HFF-Myc (cell line): ENCODE measurements at places on chromosomes 6 and 20.

DNA sequence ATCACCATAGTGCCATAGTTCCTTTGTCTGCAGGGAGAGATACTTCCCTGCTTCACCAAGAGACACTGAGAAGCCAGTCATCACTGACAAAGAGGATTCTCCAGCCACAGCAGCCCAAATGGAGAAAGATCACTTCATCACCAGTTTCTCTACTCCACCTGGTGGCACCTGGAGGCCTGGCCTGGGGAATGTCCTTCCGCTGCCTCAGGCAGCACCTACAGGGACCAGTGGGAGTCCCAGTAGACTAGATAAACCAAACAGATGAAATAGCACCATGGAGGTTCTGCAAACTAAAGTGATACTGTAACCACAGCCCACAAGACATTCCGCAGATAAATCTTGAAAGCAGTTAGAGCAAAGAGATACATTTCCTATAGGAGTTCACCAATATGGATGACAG, 266.5 kb downstream of the C6orf118 start:
- DNase-seq = no peak

- no peak for DNase-seq
These were observed 11.6 kb downstream of the GSS start for GRCh38 chr20:34943808-34944567.

GRCh38 chr6:151448623-151449022, 3.3 kb downstream of the RMND1 start:
- DNase-seq = no peak

DNA sequence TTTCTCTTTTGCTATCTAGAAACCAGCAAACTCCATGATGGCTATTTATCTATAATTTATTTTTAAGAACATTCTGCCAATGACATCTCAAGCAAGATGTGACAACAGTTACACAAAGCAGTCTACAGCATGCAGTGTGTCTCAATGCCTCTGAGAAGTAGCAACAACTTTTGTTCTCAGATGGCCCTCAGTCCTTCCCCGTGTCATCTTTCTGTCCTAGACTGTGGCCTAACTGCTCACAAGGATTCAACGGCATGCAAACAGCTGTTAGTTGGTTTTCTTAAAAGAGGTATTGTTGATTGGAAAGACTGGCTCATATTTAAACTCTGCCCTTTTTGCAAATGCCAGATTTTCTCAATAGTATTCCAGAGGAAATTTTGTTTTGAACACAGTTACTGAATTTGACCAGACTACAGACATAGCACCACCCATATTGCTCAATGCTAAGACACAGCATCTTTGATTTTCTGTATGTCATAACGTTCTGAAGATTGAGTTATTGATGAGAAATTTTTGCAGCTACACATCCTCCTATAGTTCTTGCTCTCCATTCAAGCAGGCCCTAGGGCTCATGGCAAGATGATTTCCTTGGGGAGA, 26.1 kb upstream of the F13A1 start:
- DNase-seq = no peak

DNA sequence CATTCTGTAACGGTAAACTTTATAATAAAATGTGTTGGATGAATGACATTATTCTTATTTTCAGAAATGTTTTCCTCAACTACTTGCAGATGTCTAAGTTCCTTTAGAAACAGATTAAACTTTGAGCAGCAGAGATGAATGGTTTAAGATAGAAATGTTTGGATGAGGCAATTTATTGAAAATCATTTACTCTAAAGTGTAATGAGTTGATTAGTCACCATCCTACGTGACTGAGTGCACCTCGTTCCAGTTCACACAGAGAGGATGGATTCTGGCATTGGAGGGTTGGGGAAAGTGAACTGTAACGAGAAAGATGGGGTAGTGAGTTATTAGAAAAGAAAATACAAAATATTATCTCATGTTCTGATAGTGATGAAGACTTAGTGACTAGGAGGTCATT, 28.7 kb downstream of the SMPDL3A start:
- no peak for DNase-seq

DNA sequence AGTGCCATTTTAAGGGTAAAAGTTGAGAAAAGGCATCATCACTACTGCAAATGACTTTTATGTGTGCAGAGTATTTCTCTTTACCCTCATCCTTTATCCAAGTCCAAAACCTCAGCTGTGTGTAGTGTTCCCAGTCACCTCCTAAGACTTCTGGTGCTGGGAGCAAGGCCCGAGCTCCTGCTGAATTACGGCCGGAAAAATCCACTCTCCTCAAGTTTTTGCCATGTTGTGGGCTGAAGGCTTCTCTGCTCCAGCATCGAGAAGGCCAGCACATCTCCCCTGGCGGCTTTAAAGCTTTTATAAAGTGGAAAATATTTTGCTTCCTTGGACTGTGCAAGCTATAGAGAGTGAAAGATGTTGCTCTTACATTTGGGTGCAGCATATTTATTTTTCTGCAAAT, 153.2 kb upstream of the THBS2 start:
- DNase-seq = no peak

- no peak for DNase-seq
These were observed 63.7 kb upstream of the SHLD1 start for GRCh38 chr20:5686384-5687105.

DNA sequence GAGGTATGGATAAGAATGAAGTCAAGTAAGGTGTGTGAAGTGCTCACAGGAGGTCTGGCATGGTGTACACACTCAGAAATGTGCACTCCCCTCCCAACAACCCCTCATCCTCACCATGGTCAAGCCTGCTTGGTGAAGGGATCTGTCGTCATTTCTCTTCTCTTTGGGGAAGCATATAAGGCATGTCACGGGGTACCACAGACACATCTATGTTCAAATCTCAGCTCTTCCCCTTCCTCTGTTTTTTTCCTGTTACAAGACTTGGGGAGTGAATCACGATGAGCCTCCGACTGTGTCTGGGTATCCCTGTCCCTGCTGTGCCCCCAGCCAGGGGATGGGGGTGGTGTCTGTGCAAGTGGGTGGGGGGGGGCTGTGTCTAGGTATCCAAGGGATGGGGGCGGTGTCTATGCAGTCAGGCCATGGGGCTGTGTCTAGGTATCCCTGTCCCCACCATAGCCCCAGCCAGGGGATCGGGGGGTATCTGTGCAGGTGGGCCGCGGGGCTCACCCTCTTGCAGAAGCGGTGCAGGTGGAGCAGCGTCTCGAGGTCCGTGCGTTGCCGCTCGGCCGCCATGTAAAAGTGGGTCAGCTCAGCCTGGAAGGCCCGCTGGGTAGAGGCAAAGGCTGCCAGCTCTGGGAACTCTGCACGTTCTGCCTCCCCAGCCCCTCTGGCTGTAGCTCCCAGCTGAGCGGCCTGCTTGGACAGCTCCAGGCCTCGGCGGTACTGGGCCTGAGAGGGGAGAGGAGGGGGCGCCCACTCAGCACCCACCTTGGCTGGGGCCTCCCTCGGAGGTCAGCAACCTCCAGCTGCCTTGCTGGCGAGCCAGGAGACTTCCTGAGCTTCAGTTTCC, 43.6 kb downstream of the KIAA1755 start:
- no peak for DNase-seq

DNA sequence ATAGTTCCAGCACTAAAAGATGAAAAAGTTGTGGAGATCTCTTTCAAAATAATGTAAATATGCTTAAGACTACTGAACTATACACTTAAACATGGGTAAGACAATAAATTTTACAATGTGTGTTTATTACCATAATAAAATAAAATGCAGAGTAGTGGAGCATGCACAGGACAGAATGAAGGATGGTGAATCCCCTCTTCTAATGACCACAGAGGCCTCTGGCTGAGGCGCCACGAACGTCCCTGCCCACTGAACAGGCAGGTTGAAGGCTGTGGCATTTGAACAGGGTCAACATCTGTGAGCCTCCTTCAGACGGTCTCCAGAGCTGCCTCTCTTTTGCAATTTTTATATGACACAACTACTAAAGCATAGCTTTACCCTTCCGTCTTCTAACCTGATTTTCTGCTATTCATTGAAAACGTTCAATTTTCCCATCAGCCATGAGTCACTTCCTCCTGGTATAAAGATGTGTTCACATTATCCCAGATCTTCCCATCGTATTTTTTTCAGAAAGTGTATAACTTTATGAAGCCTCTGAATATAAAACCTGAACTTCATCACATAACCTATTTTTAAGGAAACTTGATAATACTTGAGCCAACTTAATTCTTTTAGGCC, 37.8 kb downstream of the ADGRF4 start:
- DNase-seq = no peak

DNA sequence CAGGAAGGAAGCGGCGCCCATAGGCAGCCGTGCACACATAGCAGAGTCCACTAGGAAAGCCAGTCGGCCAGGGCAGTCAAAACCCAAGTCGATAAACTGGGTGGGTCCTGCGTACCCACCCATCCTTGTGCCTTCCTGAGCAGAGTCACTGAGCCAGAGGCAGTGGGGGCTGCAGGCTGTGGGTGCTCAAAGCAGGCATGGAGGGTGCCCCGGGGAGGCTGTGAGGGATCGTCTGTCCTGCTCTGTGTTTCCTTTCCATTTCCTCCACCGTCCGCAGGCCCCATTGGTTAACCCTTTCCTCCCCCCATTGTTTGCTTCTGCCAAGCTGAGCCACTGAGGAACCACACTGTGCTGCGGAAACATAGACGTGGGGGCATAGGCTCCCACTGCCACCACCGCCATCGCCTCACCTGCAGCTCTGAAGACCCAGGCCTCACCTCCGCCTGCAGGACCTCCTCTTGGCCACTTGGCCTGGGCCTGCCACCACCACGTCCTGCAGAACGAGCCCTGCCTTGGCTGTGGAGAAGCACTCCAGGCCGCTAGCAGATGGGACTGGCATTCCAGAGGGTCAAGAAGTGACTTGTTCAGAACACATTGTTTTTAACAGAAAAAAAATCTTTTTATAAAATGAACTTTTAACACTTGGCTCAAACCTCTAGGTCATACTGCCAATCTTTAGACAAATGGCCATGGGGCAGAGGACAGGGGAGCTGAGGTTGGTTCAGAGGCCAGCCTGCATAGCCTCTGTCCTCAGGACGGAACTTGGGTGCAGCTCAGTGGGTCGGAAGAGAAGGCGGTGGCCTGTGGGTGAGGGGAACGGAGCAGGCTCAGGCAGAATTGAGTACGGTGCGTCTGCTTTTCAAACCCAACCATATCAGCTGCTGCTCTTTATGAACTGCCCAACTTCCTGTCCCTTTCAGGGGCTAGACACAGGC, 52.6 kb downstream of the TCP11 start:
- DNase-seq = no peak

DNA sequence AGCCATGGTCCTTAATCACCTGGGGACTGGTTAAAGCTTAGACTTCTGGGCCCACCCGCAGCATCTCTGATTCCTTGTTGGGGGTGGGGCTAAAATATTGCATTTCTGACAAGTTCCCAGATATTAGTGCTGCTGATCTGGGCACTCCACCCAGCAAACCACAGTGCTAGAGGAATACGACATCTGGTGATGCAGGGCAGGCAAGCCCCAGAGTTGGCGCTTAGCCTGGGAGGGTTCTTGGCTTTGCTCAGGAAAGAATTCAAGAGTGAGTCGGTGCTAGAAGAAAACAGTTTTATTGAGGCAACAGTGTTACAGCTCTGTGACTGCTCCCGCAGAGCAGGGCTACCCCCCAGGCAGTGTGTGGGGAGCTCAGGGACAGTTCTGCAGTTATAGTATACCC, 210.7 kb downstream of the TFAP2C start:
- no peak for DNase-seq

GRCh38 chr6:87494761-87495422, 22.1 kb downstream of the SLC35A1 start:
- no peak for DNase-seq

DNA sequence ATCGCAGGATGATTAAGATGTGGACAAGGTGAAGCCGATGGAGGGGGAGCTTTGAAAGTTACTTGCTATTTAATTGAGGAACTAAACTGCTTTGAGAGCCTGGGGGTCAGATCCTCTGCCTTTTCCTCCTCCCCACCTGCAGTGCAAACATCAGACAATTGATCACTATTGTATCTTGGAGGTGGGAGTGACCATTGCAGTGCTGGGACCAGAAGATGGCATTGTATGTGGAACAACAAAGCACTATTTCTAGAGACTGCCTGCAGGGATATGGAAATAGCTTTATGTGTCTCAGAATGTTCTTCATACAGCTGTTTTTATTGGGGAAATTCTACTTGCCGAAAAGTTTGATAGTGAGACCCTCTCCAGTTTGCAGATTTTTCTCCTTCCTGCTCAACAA, 4.2 kb downstream of the MOG start:
- DNase-seq = no peak

DNA sequence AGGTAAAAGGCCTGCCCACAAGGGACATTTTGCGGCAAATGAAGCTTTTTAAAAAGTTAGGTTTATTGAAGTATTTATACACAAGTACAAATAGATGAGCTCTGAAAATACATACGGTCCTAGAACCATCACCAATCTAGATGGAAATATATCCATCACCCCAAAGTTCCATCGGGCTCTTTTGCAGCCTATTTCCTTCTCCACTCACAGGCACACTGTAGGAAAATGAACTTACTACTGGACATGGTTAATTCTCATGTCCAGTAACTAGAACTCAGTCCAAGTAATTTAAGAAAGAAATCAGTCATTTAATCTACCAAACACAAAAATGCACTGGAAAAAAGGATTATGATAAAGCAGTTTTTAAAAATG, 6.2 kb downstream of the PCNA start:
- DNase-seq = no peak

GRCh38 chr6:8906699-8907098, 471.4 kb upstream of the SLC35B3 start:
- DNase-seq = no peak

- DNase-seq = no peak
These were observed 78.3 kb downstream of the TRAM2 start for GRCh38 chr6:52498538-52499017.

- DNase-seq = no peak
These were observed 39.1 kb downstream of the SLC24A3 start for GRCh38 chr20:19251506-19251905.

DNA sequence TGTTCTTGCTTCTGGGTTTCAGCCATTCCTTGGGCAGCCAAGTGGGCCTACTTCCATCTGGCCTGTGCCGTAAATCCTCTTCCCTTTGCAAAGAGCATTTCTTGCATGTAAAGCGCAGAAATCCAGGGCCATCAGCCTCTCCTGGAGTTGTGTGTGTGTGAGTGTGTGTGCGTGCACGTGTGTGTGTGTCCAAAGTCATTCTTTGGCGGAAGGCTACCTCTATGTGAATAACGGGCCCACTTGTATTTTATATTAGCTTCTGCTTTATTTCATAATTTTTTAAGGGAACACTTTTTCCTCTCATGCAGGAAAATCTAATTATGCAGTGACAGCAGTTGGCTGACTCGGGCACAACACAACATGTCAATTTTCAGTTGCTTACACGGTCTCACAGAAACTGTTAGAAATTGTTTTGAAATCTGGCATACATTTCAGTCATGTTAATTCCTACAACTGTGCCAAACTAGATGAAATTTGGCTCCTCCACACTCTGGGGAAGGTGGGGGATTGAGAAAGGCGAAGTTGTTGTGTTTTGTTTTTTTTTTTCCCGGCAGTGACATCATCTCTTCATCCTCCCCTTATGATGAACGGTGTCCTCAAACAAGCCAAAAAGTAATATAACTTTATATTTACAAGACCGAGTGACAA, 223.7 kb upstream of the TSHZ2 start:
- DNase-seq = no peak

- no peak for DNase-seq
These were observed 117.6 kb upstream of the UST start for GRCh38 chr6:148629181-148629580.
